Stimulated activated CD4-positive, alpha-beta T cell treated with anti-CD3 and anti-CD28 coated beads, TNF-alpha, amount 100 ng/mL, for 24 hours (primary cell): ENCODE measurements at places on chromosomes 6 and 20.

DNA sequence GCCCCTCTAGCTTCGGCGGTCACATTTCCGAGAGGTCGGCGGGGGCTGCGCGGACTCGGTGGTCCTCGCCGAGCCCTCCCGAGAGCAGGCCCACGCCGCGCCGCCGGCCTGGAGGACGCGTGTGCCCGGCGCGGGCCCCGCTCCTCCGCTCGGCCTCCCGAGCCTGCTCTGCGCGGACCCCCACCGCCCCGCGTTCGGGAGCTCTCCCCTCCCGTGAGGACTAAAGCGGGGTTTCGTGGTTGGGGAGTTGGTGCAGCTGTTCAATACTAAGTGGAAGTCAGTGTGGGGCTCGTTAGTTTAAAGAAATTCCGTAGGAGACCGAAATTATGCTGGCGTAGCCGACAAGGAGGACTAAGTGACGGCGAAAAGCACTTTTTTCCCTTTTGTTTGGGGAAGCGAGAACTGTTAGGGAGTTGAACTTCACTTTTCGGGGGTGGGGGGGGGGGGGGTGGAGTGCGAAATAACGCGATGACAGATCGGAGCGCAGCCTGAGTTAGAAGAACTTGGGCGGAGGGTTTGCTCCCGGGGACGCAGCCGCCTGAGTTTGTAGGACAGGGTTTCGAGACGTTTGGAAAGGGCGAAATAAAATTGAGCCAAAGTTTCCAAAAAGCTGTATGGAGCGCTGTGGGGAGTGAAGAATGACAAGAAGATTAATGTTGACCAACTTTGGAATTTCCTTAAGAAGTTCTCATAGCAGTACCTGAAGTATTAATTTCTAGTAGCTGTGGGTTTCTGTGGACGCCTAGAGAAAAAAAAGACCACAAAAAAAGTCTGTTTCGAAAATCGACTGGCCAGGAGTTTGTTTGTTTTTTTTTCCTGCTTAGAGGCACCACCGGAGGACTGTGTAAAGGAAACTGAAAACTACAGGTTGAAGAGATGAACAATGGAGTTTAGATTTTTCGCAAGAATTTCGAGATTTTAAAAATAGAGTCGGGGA lies 1.4 kb downstream of the QKI start:
- peak; percentile 31 for DNase-seq

DNA sequence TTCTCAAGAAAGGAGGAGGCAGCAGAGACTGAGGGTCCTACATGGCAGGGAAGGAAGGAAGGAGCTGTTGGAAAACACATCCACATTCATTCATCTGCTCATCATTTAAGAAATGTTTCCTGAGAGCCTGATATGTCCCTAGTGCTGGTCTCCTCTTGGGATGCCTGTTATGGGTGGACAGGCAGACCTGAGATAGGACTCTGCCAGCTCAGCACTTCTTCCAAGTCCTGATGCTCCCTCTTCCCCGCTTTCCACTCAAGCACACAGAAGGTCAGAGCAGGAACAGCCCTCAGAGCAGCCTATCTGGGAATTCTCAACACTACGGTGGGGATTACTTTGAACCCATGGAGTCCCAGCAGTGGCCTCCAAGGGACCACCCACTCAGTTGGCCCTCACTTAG lies 8.0 kb upstream of the SIRPD start:
- DNase-seq: no peak

DNA sequence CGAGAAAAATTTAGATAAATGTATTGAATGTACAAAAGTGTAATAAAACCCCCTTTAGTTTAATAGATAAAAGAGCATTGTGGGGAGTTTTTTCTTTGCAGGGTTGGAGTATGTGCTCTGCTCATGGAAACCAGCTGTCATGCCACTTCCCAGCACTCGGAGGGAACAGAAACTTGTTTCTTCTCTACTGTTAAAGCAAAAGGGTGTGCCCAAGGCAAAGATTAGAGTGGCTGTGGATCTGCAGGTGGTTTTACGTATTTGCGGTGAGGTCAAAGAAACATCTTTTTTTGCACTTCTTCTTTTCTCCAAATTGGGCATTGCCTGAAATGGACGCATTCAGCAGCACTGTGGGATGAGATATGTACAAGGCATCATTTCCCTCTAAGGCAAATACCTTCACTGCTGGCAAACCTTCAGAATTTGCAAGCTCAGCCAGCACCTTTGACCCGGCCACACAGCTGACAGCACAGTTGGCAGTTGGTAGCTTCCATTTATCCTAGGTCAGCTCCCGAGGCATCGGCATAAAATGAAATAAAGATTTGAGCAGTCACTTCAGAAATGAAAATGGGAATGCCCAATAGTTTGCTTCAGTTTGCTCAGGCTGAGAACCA lies 178.4 kb upstream of the EYA4 start:
- no peak for DNase-seq

DNA sequence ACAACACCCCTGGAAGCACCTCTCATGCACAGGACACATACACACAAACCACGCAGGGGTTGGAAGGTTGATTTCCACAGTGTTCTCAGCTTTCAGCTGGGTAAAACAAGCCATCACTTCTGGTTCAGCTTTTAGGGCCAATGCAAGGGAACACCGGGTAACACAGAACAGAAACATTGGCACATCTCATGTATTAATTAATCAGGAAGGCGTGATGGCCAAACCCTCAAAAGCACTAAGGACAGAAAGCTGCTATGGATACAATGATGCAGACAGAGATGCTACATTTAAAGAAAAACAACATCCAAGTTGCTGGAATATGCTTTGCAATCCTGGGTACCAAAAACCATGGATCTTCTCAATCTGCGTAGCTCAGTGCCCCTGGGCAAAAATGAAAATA lies 104.3 kb upstream of the BEND6 start:
- no peak for DNase-seq

DNA sequence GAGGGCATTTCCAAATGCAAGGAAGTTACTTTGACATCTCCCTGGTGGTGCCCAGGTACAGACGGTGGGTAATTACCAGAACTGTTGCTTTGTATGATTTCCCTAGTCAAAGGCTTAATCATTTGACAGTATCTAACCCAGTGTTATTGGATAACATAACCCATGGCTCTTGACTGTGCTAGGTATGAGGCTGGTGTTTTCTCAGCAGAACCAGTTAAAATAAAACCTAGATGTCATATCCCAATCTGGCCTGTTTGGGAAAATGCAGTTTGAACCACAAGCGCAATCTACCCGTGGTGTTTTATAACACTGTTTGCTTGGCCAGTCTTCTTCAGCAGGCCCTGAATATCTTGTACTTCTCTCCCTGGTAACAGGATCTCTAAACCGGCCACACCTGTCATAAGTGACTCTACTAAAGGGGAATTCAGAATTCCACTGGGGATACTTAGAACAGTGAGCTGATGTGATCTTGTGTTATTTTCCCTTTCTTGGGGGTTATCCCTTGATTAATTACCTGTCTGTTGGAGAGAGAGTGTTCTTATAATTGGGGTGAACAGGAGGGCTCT lies 32.8 kb downstream of the PPP1R14C start:
- DNase-seq: no peak

- DNase-seq: no peak
These were observed 133.5 kb upstream of the MAP3K7 start for GRCh38 chr6:90720404-90720803.

DNA sequence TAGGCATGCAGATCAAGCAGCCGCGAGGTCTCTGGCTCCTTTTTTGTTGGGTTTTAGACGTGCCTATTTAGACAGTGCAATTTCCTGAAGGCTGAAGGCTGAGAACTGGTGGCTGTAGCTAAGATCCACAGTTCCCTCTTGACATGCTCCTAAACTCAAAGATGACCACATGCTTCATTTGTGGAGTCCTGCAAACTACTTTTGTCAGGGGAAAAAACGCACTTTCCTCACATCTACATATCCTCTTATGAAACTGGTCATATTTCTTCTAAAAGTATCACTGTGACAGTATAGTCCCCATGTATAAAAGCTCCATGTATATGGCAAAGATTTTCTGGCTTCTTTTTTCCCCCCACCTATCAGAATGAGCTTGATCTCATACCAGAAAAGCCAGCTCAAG lies 30.7 kb downstream of the LYRM4 start:
- no peak for DNase-seq

DNA sequence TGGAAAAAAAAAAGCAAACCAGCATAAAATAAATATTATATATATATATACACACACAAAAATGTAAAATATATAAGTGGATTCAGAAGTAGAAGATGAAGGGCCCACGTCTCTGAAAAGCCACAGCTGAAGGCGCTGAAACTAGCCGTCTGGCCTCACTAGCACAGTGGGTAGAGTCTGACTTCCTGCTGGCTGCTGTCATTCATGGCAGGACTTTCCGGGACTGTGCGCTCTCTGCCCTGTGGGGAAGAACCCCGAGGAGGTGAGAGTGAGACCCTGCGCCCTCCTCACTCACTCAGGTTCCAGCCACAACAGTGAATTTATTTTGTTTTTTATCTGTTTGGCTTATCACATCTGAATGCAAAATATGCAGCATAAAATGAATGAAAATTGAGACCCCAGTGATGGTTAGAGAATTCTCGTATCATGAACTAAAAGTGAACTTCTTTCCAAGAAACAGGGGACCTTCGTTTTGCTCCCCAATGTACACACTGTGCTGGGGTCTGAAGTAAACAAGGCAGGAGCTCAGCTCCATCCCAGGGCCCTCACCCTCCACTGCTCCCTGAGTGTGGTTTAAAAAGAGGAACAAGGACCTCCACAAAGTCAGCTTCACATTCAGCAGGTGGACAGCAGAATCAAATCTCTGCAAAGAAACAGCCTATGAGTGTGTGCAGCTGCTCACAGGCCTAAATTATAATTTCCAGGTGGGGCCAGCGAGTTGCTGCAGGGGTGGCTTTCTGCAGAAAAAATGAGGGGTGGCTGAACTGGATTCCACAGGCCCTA lies 1.3 kb upstream of the RAMACL start:
- no peak for DNase-seq

- DNase-seq: no peak
These were observed 292.2 kb upstream of the JAG1 start for GRCh38 chr20:10965936-10966470.

DNA sequence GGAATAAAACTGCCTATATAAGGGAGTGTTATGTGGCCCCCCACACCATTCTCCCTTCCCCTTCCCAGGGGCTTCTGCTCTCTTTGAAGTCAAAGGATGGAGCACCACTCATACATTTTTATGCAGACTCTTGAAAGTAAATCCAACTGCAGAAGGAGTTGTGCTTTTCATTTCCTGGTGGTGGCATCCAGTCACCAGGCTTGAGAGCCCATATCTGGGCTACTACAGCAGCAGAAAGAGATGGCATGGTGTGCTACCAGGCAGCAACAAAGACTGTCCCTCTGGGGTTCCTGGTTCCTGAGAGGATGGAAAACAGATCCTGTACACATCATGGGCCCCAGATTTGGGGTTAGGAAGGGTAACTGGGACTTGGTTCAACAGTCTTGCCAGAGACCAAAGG lies 226.4 kb downstream of the CLIC5 start:
- no peak for DNase-seq

- no peak for DNase-seq
These were observed 56.2 kb upstream of the NHSL1 start for GRCh38 chr6:138555421-138555988.

GRCh38 chr6:168058691-168059551 lies 20.1 kb downstream of the FRMD1 start:
- no peak for DNase-seq

DNA sequence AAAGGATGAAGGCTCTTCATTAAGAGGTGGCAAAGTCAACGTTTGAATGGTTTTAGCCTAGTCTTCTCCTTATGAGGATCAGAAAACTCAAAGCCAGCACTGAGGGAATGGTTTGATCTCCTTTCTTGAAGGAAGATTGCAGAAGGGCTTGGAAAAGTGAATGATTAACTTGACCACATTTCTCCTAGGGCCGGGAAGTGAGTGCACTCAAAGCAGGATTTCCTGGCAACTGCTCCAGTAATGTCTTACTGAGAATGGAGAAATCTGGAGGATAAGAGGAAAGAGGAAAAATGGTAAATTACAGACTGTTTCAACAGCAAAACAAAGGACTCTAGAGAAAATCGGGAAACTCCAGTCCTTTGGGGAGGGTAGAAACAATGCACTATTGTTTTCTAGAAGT lies 189.0 kb upstream of the FOXA2 start:
- no peak for DNase-seq

- DNase-seq: no peak
These were observed 230.7 kb downstream of the PHACTR1 start for GRCh38 chr6:12947151-12947871.

- DNase-seq: no peak
These were observed 448 bp upstream of the RIN2 start for GRCh38 chr20:19757487-19758132.

DNA sequence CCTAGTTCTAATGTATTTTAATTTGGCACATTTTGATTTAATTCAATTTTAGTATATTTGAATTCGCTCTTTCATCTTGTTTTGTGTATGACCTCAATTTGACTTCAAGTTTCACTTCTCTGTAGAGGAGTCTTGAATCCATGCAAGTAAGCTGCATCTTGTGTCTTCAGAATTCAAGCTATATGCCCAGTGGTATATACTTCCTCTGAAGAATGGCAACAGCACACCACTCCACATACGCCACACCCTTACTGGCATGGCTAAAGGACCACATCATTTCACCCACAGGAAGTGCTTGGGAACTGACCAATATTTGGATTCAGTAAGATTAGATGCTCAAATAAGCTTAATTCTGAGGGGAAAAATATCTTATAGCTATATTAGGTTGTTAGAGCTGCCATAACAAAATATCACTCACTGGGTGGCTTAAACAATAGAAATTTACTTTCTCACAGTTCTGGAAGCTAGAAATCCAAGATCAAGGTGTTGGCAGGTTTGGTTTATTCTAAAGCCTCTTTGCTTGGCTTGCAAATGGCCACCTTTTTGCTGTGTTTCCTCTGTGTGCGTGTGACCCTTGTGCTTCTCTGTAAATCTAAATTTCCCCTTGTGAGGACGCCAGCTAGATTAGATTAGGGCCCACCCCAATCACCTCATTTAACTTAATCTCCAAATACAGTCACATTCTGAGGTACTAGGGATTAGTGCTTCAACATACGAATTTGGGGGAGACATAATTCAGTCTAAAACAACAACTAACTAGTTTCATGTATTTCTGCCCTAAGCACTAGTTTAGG lies 2.8 kb upstream of the ASF1A start:
- no peak for DNase-seq

- DNase-seq: no peak
These were observed 57.4 kb upstream of the CCDC167 start for GRCh38 chr6:37556881-37557644.

DNA sequence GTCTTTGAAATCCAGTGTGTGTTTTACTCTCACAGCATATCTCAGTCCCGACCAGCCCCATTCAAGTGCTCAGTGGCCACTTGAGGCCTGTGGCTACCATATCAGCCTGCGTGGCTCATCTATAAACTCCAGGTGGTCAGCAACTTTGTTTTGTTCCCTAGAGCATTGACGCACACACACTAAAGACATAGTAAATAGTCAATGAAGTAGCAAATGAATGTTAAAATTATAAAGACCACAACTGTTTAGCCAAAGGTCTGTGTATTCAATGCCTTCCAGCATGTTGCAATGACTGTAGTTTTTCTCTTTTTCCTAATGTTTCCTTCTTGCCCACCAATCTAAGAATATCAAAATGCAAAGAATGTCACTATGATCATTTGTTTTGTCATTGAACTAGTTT lies 238.2 kb upstream of the ZNF217 start:
- no peak for DNase-seq
